ENCODE measurements at places on chromosomes 6 and 20. TPM values are rescaled to one million over a fixed set of nuclear protein-coding genes. Genes with fewer than 3 reads are reported as not detected.

Gene IL17F
- not detected for total RNA-seq

Gene SLC22A1
- 0.27 TPM for total RNA-seq

Gene ZNF334
- 0.71 TPM for total RNA-seq

Gene HLA-DRB1
- 26.4 TPM for total RNA-seq

Gene GPR6
- total RNA-seq, result not detected

DNA sequence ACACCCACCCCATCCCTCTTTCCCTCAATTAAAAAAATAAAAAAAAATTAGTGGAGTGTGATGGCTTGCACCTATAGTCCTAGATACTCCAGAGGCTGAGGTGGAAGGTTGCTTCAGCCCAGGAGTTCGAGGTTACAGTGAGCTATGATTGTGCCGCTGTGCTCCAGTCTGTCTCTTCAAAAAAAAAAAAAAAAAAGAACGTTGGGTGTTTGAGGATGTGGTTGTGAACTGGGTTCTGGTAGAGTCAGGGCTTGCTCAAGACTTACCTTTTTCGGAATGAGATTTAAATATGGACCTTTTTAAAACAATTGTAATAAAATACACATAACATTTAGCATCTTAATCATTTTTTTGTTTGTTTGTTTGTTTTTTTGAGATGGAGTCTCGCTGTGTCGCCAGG lies 211.9 kb downstream of the OR2B2 start:
- H3K27me3 ChIP-seq, result peaks cover 67% of the 10 kb centered on the region
- no peak overlapping the region for H3K4me3 ChIP-seq
- H3K4me1 ChIP-seq, result no peaks in the 10 kb centered on the region
- no peaks in the 10 kb centered on the region for H3K36me3 ChIP-seq
- DNase-seq, result no peak

GRCh38 chr6:47034926-47035325 lies 7.2 kb downstream of the ADGRF1 start:
- no peak for DNase-seq
- peak overlapping the region; percentile 31 for H3K27ac ChIP-seq
- no peaks in the 10 kb centered on the region for H3K36me3 ChIP-seq
- no peak overlapping the region for H3K4me3 ChIP-seq
- H3K4me1 ChIP-seq, result peaks cover 28% of the 10 kb centered on the region

DNA sequence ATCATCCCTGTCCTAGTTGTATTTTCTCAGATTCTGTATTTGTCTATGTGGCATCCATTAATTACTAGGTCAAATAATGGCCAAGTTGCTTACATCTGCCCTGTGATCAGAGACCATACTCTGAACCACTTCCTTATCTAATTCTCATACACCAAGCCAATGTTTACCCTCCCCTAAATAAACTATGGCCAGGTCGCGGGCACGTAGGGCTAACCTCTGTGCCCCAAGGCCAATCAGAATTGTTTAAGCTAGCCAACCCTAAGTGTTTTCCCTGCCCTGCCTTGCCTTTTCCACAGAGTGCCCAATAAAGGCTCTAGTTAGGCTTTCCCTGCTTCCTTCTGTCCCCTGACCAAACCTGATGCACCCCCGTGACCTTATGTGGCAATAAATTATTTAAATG lies 2.8 kb upstream of the CALHM4 start:
- H3K4me3 ChIP-seq, result no peak overlapping the region
- H3K27me3 ChIP-seq, result no peaks in the 10 kb centered on the region
- H3K27ac ChIP-seq, result no peak overlapping the region
- DNase-seq, result no peak
- H3K4me1 ChIP-seq, result no peaks in the 10 kb centered on the region
- H3K36me3 ChIP-seq, result no peaks in the 10 kb centered on the region

GRCh38 chr20:63552481-63553249 lies 1.3 kb upstream of the FNDC11 start:
- peaks cover 14% of the 10 kb centered on the region for H3K4me1 ChIP-seq
- no peak overlapping the region for H3K27ac ChIP-seq
- no peaks in the 10 kb centered on the region for H3K36me3 ChIP-seq
- DNase-seq, result no peak
- no peak overlapping the region for H3K4me3 ChIP-seq

- peaks cover 14% of the 10 kb centered on the region for H3K4me1 ChIP-seq
- H3K4me3 ChIP-seq, result peak within 1 kb of the TSS; percentile 67
- peaks cover 18% of the 10 kb centered on the region for H3K27me3 ChIP-seq
- peak; percentile 55 for DNase-seq
Measured at GRCh38 chr6:165308926-165309731, at the start of gene C6orf118. C6orf118 (minus strand) TSS chr6:165309605; CDS start chr6:165309586, 19 bp downstream.

DNA sequence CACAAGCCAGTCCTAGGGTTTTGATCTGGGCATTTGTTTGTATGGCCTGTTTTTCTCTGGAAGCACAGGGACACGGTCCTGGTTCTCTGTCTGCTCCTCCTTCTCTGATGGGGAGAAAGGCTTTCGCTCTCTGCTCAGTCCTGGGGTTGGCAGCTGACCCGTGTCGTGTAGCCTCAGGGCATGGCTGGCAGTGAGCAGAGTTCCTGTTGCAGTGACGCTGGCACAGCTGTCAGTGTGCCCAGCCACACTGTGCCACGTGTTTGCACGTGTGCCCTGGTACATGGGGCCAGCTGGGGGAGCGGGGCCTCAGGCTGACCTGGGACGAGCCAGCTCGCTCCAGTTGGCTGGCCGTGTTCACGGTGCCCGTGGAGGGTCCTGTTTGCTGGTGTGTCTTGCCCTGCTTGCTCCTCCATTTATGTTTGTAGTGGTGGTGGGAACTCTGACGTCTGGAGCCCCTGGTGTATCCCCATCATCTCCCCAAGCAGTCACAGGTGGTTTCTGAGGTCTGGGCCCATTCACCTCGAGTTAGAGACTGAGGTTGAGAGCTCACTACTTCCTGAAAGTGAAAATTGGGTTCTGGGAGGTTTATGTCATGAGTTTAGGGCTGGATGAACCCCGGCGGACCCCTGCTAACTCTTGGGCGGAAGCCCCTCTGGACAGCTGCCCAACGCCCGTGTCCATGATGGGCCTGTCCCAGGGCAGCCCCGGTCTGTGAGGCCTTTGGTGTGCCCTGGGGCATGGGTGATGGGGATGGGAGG lies 10.2 kb upstream of the DNAJC5 start:
- peaks cover 9% of the 10 kb centered on the region for H3K4me1 ChIP-seq
- DNase-seq, result peak; percentile 69
- peak overlapping the region; percentile 71 for H3K27ac ChIP-seq
- peaks cover 69% of the 10 kb centered on the region for H3K36me3 ChIP-seq
- no peaks in the 10 kb centered on the region for H3K27me3 ChIP-seq

DNA sequence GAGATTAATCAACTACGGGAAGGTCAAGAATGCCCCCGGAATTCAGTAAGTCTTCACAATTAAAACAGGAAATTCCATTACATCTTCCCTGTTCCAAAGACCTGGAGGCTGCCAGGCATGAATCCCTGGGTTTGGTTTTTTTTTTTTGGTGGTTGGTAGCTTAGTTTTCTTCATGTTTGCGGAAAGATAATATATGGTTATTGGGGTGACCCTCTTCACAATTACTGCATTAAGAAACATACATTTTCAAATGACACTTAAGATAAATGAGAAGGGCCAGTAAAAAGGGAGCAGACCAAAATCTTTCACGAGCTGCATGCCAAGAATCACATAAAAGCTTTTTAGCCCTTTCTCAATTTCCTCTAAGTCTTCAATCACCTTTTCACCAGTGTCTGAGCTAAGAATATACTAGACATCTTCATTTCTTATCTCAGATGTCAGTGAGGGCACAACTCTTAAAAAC lies 64.0 kb downstream of the KIF13A start:
- H3K4me3 ChIP-seq, result no peak overlapping the region
- no peaks in the 10 kb centered on the region for H3K27me3 ChIP-seq
- H3K27ac ChIP-seq, result peak overlapping the region; percentile 73
- DNase-seq, result no peak
- peaks cover 97% of the 10 kb centered on the region for H3K4me1 ChIP-seq
- no peaks in the 10 kb centered on the region for H3K36me3 ChIP-seq

GRCh38 chr6:10528158-10528981 lies 7.2 kb downstream of the GCNT2 start:
- H3K27me3 ChIP-seq, result no peaks in the 10 kb centered on the region
- no peak for DNase-seq
- peak overlapping the region; percentile 70 for H3K27ac ChIP-seq
- H3K4me1 ChIP-seq, result peaks cover 72% of the 10 kb centered on the region

GRCh38 chr6:80449726-80450125 lies 343.3 kb downstream of the BCKDHB start:
- peaks cover 14% of the 10 kb centered on the region for H3K36me3 ChIP-seq
- no peak for DNase-seq
- H3K4me1 ChIP-seq, result no peaks in the 10 kb centered on the region
- H3K4me3 ChIP-seq, result no peak overlapping the region
- no peaks in the 10 kb centered on the region for H3K27me3 ChIP-seq

DNA sequence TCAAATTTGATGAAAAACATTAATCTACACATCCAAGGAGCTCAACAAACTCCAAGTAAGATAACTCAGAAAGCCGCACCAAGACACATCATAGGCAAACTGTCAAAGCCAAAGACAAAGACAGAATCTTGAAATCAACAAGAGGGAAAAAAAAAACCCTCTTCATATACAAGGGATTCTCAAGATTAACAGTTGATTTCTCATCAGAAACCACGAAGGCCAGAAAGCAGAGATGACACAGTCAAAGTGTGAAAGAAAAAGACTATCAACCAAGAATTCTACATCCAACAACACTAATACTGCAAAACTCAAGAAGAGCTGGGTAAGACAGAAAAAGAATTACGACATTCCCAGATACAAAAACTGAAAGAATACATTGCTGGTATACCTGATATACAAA lies 73.8 kb downstream of the CDK19 start:
- DNase-seq, result no peak
- no peaks in the 10 kb centered on the region for H3K27me3 ChIP-seq
- H3K4me1 ChIP-seq, result peaks cover 4% of the 10 kb centered on the region
- no peak overlapping the region for H3K27ac ChIP-seq
- H3K4me3 ChIP-seq, result no peak overlapping the region
- H3K36me3 ChIP-seq, result peaks cover 33% of the 10 kb centered on the region

DNA sequence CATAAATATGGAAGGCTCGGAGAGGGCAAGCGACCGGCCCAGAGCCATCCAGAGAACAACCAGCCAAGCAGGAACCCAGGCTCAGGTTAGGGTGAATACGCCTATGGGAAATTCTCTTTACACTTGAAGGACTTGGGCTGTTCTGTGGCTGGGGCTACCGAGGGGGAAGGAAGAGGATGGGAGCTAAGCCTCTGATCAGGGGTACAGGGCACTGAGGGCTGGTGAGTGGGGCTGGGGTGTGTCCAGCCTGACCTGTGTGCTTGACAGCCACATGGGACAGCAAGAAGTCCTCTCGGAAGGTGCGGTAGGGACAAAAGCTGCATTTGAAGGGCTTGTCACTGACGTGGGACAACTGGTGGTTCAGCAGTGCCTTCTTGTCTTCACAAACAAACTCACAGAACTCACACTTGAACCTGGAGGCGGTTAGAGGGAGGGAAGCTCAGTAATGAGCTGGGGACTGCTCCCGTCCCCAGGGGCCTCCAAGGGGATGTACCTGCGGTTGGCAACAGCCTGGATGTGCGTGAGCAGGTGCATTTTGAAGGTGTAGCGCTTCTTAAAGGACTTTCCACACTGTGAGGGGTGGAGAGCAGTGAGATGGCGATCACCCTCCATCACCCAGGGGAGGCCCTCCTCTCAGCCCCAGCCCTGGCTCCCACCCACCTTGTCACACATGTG lies 11.9 kb downstream of the ZNF335 start:
- peaks cover 90% of the 10 kb centered on the region for H3K36me3 ChIP-seq
- H3K27ac ChIP-seq, result no peak overlapping the region
- H3K27me3 ChIP-seq, result no peaks in the 10 kb centered on the region
- H3K4me1 ChIP-seq, result no peaks in the 10 kb centered on the region

- no peaks in the 10 kb centered on the region for H3K27me3 ChIP-seq
- peaks cover 36% of the 10 kb centered on the region for H3K4me1 ChIP-seq
- H3K4me3 ChIP-seq, result no peak overlapping the region
- H3K36me3 ChIP-seq, result peaks cover 77% of the 10 kb centered on the region
- no peak for DNase-seq
Measured at GRCh38 chr20:5191829-5192569, 65.2 kb downstream of the CDS2 start.

Measured in left ventricle myocardium inferior (tissue), 1 donor.